ENCODE measurements at places on chromosomes 13 and 19.

DNA sequence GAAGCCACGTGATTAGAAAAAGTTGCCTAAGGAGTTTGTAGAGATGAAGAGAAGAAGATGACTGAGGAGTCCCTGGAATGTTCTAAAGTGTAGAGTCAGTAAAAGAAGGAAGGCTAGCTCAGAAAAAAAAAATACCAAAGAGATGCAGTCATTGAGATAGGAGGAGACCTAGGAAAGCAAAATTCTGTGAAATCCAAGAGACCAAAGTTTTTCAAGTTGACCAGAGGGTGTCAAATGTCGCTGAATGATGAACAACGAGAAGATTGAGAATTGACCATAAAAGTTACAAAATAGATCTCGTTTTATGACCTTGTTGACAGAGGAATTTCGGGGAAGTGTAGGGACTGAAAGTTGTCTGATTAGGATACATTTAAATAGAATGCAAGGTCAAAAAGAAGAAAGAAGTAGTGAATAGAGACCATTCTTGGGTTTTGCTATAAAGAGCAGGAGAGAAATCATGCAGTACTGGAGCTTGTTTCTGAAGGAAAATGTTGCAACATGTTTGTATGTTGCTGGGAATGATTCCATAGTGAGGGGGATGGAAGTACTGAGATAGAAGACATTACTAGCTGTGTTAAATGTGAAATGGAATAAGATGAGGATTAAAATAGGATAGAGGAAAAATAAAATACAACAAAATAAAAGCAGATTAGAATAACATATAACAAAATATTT is 30.2 kb upstream of the HTR2A start:
- no peak for DNase-seq

DNA sequence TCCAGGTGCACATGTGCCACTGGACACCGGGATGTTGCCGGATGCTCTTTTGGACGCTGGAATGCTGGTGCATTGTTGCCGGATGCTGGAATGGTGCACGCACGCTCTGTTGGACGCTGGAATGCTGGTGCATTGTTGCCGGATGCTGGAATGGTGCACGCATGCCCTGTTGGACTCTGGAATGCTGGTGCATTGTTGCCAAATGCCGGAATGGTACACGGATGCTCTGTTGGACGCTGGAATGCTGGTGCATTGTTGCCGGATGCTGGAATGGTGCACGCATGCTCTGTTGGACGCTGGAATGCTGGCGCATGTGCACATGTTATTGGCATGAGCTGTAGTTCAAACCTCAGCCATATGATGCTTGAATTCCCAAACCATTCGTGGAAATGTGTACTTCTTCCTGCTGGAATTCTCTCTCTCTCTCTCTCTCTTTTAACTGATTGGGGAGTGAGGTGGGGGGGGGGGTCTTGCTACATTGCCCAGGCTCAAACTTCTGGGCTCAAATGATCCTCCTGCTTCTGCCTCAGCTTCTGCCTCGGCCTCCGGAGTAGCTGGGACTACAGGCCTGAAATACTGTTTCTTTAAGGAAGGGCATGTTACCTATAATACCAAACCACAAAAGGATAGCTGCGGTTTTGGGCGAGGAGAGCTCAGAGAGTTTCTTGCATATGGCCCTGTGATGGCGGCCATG is 1.2 kb upstream of the MCF2L start:
- no peak for DNase-seq

DNA sequence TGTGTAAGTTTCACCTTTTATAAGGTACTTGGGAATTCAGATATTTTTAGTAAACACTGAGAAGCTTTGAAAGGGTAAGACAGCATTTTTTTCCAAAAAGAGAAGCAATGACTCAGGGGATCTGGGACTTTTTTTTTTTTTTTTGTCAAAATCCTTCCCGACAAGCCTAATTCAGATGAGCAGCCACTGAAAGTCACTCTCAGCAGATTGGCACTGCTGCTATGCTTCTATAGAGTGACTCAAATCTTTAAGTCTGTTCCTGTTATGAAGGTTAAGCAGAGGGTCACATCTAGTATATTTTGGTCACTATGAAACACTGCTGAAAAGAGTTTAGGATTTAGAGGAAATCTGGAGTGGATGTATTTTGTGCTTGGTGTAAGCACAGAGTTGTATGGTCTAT is 571.1 kb downstream of the MYO16 start:
- no peak for DNase-seq

GRCh38 chr19:15588265-15588664 is 26.8 kb upstream of the CYP4F8 start:
- DNase-seq = no peak

- no peak for DNase-seq
Observed at GRCh38 chr13:29436721-29437280, 158.7 kb downstream of the SLC7A1 start.

DNA sequence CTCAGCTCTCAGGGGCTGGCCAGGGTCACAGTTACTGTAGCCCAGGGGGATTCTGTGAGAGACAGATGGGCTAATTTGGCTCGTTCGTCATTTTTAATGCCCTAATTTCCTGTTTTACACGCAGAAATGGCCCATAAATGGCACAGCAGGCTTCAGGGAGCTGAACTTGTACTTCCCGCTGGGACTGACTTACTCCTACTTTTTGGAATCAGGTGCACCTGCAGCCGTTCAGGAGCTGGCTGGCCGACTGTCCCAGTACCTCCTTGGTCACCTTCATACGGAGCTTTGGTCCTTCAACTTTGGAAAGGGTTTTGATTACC is 62.4 kb upstream of the URI1 start:
- no peak for DNase-seq

DNA sequence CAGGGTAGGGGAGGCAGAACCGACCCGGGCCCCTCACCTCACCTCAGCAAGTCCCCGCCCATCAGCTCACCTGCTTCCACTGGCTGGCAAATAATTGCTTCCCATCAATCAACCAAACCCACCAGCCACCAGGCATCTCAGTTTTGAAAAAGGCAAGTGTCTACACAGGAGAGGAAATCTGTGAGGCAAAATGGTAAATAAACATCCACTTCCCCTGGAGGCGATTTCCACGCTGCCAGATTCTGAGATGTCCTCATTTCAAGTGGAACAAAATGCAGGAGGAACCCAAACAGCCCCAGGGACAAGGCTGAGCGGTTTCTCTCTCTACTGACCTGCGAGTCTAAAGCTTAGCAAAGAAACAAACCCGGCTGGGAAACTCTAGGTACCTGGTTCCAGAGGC is 117.5 kb downstream of the CRYL1 start:
- no peak for DNase-seq

DNA sequence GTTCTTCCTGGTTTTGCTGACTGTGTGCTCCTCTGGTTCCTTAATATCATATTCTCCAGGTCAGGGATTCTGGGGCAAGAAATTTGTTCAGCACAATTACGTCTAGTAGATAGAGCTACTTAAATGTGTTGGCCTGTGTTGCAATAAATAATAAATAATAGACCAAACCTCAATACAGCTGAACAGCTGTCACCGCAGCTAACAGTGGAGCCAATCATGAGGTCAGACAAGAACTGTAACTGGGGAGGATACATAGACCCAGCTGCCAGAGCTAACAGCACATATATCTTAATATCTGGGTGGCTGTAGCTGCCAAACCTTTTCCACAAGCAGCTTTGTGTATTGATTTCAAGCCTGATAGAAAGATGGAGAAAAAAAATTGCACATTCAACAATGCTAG is 1596.3 kb upstream of the PCDH20 start:
- no peak for DNase-seq

DNA sequence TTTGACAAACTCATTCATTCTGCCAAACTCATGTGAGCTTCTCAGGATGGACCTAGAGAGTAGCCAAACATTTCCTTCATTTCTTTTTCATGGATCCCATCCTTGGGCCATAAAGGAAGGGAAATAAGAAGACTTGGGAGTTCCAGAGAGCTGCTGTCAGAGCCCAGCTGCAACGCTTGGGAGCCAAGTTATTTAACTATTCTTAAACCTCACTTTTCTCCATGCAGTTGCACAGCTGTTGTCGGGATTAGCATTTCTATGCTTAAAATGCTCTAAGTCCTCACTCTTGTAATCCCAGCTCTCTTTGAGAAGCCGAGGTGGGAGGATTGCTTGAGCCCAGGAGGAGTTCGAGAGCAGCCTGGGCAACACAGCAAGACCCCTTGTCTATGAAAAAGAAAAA is 11.7 kb upstream of the CASP14 start:
- no peak for DNase-seq

DNA sequence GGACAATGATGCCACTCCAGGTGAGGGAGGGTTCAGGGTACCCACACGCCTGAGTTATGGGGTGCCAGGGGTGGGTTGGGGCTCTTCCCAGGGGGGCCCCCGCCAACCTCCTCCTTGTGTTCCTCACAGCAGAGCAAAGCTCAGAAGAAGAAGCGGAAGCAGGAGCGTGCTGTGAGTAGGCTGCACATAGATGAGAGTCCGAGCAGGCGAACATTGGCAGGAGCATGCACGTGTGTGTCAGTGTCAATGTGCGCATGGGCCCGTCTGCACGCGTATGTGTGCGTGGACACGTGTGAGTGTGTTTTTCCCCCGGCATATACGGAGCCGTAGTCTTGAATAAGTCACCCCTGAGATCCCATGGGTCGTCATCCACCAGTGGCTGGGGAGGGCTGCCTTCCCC is 12.4 kb upstream of the USE1 start:
- no peak for DNase-seq

Data from stimulated activated CD4-positive, alpha-beta T cell treated with anti-CD3 and anti-CD28 coated beads, TNF-alpha, amount 100 ng/mL, for 1 hour (primary cell).